Hematopoietic multipotent progenitor cell treated with erythropoietin and hydrocortisone succinate and interleukin-3 and kit ligand, for 8 days (in vitro differentiated cells): ENCODE measurements at places on chromosomes 2 and 18.

GRCh38 chr2:219297766-219298456 lies 11.3 kb downstream of the PTPRN start:
- DNase-seq: no peak

- DNase-seq: no peak
Measured at GRCh38 chr2:154243685-154244084, 372.0 kb downstream of the GALNT13 start.

DNA sequence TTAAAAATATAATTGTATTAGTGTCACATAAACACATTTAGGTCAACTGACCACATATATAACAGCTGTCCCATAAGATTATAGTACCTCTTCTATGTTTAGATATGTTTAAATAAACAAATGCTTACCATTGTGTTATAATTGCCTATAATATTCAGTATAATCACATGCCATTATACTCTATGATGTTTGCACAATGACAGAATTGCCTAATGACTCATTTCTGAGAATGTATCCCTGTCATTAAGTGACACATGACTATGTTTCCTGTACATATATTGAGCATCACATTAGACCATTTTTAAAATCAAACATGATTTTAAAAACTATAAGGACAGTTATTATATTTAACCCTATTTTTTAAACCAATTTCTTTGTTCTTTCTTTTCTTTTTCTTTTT lies 89.8 kb downstream of the HS6ST1 start:
- DNase-seq: no peak

GRCh38 chr2:181042706-181043105 lies 62.3 kb downstream of the UBE2E3 start:
- DNase-seq: no peak

DNA sequence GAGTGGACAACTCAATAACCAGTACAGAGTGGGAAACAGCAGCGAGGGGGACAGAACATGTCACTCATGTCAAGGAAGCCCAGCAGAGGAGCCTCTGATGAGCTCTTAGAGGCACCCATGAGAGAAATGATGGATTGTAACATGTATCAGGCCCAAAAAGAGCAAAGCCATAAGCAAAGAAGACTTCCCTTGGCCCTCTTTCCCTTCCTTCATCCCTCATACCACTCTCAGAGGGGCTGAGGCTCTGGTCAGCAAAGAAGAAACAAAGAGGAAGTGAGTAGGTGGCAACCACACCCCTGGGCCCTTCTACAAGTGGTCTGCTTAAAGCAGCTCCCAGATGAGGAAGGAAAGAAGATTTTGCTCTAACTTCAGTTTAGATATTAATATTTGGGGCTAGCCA lies 112.8 kb downstream of the CDC42EP3 start:
- peak; percentile 37 for DNase-seq
